CD4-positive, alpha-beta T cell treated with Interleukin-6 at 100 ng/mL for 8 hours (primary cell): ENCODE measurements at places on chromosomes 2 and 18.

- DNase-seq = no peak
These were observed 72.8 kb upstream of the LDLRAD4 start for GRCh38 chr18:13145636-13146190.

DNA sequence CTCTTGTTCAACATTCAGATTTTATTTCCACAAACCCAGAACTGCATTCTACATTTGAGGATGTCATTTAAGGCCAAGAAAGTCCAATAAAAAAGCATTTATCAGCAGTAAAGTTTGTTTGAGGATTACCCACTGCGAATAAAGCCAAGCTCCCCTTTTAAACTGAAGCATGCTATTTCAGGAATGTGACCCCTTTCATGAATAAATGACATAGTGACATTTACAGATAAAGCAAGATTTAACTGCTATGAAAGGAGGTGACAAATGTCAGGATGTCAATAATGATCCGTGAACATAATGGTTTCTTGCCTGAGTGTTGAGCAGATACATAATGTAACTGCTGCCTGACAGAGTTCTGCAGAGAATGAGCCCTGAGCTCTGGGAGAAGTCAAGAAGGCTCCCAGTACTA, 146.3 kb downstream of the TDRD15 start:
- no peak for DNase-seq

GRCh38 chr2:164464376-164464775, 156.9 kb downstream of the GRB14 start:
- DNase-seq = no peak

DNA sequence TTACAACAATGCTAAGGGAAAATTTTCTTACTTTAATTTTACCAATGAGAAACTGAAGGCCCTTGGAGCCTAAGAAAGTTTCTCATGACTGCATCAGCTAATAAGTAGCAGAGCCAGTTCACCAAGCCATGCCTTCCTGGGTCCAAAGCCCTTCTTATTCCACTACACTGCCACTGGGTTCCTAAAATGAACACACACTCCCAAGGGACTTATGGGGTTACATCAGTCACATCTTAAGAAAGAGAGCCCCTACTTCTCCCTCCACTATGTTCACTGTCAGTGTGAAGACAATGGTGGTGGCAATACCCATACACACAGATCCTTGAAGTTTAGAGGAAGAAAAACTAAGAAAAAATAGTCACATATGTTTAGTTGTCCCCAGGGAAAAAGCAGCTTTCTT, 20.6 kb downstream of the MBD2 start:
- DNase-seq = no peak

DNA sequence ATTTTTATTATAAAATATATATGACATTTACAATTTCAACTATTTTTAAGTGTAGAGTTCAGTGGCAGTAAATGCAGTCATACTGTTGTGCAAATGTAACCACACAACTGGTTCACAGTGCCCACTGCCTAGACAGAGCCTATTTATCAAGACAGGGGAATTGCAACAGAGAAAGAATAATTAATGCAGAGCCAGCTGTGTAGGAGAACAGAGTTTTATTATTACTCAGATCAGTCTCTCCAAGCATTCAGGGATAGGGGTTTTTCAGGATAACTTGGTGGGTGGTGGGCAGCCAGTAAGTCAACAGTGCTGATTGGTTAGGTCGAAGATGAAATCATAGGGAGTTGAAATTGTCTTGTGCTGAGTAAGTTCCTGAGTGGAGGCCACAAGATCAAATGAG, 200.3 kb downstream of the NYAP2 start:
- no peak for DNase-seq

GRCh38 chr18:9771261-9771976, 63.3 kb downstream of the RAB31 start:
- peak; percentile 14 for DNase-seq

DNA sequence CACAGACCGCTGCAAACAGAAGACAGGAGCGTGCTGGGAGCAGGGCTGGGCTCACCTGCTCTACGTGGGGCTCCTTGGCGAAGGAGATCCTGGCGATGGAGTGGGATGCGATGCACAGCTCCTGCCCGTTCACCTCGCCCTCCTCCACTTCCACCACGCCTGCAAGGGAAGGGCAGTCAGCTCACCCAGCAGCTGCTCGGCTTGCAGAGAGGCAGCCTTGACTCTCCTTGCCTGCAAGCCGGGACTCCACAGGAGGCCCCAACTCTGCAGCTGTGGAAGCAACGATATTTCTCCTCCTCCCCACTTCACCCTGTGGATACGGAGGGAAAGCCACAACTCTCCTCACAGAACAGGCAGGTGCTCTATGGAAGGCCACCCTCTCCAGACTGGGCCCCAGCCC, 35.1 kb downstream of the THAP4 start:
- no peak for DNase-seq

GRCh38 chr2:174524527-174524926, 37.7 kb upstream of the GPR155 start:
- DNase-seq = no peak

DNA sequence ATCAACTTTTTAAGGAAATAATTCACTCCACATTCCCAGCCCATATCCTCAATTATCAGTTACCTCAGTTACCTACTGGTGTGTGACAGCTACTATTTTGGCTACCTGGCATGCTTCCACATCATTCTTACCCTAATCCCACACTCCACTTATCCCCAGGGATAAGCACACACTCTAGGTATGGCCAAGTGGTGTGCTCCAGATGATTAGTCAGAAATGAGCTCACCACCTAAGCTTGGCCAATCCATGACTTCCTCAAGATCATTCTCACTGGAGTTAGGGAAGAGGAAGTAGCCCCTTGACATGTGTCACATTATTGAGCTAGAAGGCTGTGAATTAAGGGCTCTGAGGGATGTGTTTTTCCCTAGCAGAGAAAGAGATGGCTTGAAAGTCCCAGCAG, 20.9 kb upstream of the SMAD4 start:
- DNase-seq = no peak

DNA sequence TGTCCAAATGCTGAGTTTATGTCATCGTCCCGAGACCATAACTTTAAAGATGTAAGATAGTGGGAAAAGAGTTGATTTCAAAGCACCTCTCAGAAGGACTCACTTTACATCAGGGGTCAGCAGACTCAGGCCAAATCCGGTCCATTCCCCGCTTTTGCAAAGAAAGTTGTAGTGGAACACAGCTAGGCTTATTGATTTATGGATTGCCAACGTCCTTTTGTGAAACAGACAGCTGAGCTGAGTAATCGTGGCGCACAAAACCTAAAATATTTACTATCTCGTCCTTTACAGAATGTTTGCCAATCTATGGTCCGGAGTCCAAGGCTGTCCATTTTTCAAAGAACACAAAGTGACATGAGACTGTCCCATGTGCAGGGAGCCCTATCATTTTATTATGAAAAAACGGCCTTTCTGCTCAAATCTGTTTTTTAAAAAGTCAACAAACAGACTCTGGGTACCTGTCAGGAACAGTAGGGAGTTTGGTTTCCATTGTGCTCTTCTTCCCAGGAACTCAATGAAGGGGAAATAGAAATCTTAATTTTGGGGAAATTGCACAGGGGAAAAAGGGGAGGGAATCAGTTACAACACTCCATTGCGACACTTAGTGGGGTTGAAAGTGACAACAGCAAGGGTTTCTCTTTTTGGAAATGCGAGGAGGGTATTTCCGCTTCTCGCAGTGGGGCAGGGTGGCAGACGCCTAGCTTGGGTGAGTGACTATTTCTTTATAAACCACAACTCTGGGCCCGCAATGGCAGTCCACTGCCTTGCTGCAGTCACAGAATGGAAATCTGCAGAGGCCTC, at the start of gene IL1RN:
Gene IL1RN, plus strand, starts transcription at position 754 of the 801 bp plus-strand sequence. Its CDS starts 27 bp downstream, at position 781.
- no peak for DNase-seq

DNA sequence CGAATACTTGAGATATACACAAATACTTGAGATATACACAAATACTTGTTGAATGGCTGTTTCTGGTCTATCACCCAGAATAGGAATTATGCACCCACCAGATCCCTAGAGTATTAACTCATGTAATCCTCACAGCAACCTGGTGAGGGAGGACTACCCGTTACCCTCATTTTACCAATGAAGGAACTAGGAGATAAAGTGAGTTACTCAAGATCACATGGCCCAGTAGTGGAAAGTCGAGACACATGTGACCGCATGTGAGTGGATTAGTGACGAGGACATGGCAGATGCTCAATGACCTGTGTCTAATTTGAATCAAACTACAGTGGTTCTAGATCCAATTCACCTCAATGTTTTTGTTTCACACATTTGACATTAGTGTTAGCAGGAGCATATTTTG, 2.4 kb downstream of the MOGAT1 start:
- no peak for DNase-seq

DNA sequence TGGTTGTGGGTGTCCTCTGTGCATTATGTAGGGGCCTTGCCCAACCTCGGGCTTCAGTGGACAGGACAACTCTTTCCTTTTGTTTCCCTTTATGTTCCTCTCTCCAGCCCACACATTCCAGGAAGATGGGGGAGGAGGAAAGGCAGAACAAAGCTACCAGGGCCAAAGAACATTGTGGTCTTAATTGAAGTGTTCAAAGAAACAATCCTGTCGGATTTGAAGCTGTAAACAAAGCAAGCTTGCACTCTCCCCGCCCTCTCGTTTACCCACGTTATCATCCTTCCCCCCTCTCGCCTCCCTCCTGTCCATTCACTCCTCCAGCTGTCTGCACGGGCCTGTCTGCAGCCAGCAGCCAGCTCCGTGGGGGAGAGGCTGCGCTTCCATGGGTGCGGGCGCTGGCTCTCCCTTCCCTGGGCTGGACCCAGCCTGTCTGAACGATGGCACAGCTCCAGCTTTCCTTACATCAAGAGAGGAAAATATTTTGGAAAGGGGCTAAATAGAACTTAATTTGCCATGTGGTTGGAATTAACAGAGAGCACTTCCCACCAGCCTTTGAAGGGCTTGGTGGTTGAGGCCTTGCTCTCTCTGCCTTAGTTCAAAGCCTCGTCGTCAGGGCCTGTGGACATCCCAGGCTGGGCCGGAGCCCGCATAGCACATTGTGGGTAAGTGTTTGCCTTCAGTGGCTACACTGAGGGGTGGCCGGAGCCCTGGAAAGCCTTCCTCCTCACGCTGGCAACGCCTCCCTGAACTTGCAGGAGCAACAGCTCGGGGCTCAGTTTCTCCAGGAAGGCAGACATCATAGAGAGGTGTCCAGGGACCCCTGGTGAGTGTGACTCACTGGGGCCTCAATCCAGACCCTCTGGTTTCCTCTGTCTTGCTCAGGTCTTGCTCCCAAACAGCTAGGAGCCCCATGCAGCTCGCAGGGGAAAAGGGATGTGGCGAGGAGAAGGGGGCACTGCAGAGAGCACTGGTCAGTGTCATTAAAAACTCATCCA, 60.6 kb upstream of the HS6ST1 start:
- no peak for DNase-seq

GRCh38 chr2:111972955-111973565, 74.7 kb downstream of the MERTK start:
- no peak for DNase-seq

GRCh38 chr2:98484652-98485452, 40.2 kb downstream of the INPP4A start:
- DNase-seq = peak; percentile 33

- DNase-seq = no peak
These were observed 49.1 kb downstream of the HK2 start for GRCh38 chr2:74883011-74883410.

DNA sequence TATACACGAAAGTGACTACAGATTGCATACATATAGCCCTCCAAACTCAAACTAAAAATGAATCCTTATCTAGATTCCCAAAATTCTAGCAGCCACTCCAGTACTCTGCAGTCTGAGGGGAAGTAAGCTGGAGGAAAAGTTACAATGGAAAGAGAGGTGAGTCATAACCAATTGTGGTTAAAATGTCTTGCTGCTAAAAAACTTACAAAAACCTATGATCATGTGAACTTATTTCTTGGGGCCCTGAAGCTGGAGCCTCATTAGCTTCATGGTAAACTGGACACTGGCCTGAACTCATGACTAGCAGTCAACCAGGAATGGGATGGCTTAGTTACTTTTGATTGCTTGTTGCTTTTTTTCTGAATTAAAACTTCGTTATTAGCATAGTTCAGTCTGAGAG, 175.9 kb downstream of the SLC4A3 start:
- DNase-seq = no peak

DNA sequence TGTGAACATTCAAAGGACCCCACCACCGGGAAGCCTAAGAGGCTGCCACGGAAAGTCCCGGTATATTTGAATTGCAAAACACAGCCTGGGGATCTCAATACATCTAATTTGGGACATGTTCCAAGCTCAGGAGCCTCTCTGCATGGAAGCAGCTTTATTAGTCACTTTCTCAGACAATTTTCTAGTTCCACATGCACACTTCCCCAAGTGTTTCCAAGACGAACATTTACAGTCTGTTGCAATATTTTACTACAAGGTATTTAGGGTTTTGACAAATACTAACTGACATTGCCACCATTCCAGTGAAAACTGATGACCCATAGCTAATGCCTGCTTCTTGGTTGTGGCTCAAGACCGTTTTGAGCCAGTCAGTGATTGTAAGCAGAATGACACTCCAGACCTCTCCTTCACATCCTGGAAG, 145.3 kb downstream of the NCKAP5 start:
- DNase-seq = no peak

DNA sequence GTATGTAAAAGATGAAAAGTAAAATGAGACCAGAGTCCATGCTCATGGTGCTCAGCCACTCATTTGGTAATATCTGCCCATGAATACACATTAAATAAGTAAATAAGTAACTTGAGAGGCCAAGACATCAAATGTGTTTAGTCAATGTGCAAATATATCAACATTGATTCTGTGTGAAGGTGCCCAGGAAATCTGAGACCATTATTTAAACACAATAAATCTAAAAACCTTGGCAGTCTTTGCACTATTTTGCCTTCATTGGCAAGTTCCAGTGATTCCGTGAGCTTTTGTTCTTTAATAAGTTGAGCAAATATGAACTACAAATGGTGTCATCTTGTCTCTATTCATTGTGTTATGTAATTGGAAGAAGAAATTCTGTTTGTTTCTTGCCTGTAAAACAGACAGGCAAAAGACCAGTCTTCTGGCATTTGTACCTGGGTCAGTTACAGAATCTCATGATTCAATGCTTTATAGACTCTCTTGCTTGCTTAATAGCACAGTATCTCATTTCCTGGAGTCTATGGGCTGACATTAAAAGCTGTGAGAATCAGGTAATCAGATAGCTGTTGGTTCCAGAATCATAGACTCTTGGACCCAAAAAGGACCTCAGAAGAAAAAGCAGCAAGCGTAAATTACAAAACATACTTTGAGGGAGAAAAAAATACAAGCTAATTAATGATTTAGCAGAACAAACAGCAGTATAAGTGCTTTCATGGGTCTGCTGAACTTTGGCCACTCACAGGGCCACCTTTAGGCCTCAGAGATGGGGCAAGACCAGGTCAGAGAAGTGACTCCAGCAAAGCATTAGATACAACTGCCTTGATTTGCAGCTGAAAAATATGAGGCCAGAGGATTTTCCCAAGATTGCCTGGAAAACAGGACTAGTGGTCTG, 20.0 kb upstream of the SERPINB3 start:
- no peak for DNase-seq

GRCh38 chr18:48740851-48741485, 202.1 kb downstream of the CTIF start:
- DNase-seq = no peak

- DNase-seq = no peak
These were observed 147.8 kb upstream of the SPHKAP start for GRCh38 chr2:228329282-228329681.
